SJCRH30 (cell line): ENCODE measurements at places on chromosomes 6 and 20.
A peak's percentile ranks its signal among the peaks of the same experiment; 100 is the strongest.

DNA sequence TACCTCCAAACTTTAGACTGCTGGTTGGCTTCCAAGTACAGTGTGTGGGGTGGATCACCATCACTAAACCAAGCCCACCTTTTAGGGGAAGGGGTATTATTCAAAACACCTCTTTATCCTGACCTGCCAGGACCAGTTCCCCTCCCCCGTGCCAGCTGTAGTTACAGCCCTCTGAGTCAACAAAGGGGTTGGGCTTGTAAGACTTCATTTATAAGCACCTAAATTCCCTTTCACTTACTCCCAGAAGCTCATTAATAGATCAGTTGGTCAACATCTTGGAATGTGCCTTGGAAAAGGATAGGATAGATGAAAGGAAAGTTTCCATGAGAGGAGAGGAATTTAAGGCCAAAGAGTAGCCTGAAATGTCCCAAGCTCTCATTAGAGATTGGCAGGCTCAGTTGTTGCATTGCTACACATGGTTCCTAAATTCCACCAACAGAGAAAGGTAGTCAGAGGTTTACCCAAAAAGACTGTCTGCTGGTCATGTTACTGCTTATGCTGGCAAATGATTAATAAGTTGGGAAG is 59.2 kb downstream of the TNFAIP3 start:
- peaks cover 27% of the 10 kb centered on the region for H3K4me1 ChIP-seq
- H3K27me3 ChIP-seq: no peaks in the 10 kb centered on the region
- H3K36me3 ChIP-seq: no peaks in the 10 kb centered on the region

- H3K27me3 ChIP-seq: no peaks in the 10 kb centered on the region
- no peaks in the 10 kb centered on the region for H3K4me1 ChIP-seq
- H3K4me3 ChIP-seq: no peak overlapping the region
These were observed 128.3 kb downstream of the NKAIN2 start for GRCh38 chr6:123931928-123932327.

- no peak overlapping the region; the same call in 1 of the 2 replicates for H3K4me3 ChIP-seq
- DNase-seq: no peak
- peaks cover 26% of the 10 kb centered on the region for H3K4me1 ChIP-seq
- H3K27ac ChIP-seq: no peak overlapping the region
These were observed 59.2 kb upstream of the SNX9 start for GRCh38 chr6:157763904-157764177.

DNA sequence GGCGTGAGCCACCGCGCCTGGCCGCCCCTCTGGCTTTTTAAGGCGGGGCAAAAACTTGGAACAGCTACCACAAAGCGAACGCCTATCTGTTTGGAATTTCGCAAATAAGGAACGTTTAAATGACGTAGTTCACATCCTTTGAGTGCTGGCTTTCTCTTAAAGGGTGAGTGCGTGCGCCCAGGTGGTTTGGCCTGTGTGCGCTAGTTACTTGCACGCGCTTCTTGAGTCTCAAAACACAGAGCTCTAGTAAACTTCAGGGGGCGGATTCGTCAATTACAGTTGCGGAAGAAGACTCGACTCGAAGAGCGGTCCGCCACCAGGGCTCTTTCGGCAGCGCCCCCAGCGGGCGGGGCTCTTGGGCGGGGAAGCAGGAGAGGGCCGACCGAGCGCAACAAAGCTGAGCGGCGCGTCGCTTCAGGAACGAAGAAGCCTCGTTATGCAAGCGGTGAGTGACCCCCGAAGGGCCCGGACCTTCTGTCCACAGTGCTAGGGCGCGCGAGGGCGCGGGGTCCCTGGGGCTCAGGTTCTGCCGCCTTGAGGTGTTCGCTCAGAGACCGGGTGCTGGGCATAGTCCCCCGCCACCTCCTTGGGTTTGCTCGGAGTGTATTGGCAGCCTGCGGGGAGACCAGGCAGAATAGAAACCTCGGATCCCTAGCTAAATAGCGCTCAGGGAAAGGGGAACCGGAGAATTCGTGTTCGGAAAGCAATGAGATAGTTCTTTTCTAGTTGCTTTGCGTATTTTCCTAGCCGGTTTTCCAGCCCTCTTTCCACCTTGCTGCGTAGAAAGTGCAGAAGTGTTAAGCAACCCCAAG is at the start of gene SYCP2L:
SYCP2L (plus strand) TSS at position 362 of the 812 bp plus-strand sequence; CDS start at position 437, 75 bp downstream.
- H3K36me3 ChIP-seq: no peaks in the 10 kb centered on the region
- peak within 1 kb of the TSS; percentile 74 for H3K4me3 ChIP-seq
- H3K27ac ChIP-seq: peak within 1 kb of the TSS; percentile 56
- H3K4me1 ChIP-seq: no peaks in the 10 kb centered on the region

DNA sequence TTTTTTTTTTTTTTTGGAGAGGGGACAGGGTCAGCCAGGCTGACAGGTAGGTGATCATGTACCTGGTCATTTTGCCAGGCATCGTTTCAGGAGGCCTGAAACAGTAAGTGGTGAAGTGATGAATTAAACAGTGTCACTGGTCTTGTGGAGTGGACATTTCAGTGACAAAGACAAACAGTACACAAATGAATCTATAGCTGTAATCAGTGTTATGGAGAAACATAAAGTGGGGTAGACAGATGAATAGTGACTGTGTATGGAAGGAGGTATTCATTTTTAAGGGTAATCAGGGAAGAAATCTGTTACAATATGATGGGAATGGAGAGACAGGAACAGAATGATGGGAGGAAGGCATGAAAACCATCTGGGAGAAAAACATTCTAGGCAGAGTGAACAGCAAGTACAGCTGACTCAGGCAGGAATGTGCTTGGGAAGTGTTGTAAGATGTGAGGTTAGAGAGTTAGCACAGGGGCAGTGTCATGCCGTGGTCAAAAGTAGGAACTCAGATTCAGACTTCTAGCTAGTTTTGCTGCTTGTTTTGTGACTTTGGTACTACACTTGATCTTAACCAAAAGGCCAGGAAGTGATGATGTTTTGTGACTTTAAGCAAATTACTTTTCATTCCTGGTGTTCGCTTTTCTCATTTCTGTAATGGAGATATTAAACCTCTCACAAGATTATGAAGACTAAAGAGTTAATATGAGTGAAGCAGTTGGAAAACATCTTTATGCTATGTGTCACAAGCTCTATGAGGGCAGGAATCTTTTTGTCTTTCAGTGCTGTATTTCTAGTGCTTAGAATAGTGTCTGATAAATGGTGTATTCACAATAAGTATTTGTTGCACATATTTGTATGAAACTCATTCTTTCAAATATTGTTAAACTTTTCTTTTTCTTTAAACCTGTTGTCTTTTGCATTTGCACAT is 43.4 kb downstream of the QKI start:
- H3K27ac ChIP-seq: no peak overlapping the region
- H3K27me3 ChIP-seq: no peaks in the 10 kb centered on the region
- DNase-seq: peak; percentile 34
- H3K4me3 ChIP-seq: no peak overlapping the region
- peaks cover 6% of the 10 kb centered on the region; the same call in 1 of the 2 replicates for H3K4me1 ChIP-seq

- H3K4me3 ChIP-seq: no peak overlapping the region
- H3K36me3 ChIP-seq: no peaks in the 10 kb centered on the region
- DNase-seq: no peak
- no peaks in the 10 kb centered on the region for H3K4me1 ChIP-seq
These were observed 268.8 kb downstream of the TFAP2C start for GRCh38 chr20:56897958-56898349.

DNA sequence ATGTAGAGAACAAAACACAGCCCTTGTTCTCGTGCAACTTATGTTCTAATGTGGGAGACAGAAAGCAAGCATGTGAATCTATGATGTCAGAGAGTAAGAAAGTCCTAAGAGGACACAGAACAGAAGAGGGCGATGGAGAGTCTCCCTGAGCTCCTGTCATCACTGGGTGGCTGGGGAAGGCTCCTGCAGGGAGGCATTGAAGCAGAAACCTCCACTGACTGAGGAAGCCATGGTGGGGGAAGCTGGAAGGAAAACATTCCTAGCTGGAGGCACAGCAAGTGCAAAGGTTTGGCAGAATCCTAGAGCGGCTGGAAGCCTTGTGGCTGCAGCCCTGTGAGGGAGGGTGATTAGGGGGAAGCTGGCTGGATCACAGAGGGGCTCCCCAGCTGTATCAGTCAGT is 248.0 kb downstream of the CDH26 start:
- H3K4me3 ChIP-seq: no peak overlapping the region
- no peak overlapping the region for H3K27ac ChIP-seq
- peak; percentile 69 for DNase-seq
- no peaks in the 10 kb centered on the region for H3K36me3 ChIP-seq

GRCh38 chr20:23446505-23446904 is 6.2 kb downstream of the CST11 start:
- no peaks in the 10 kb centered on the region for H3K4me1 ChIP-seq
- no peak overlapping the region for H3K27ac ChIP-seq
- H3K27me3 ChIP-seq: peaks cover 24% of the 10 kb centered on the region
- peak; percentile 78 for DNase-seq
- no peaks in the 10 kb centered on the region for H3K36me3 ChIP-seq

GRCh38 chr6:140850438-140850837 is 1282.3 kb upstream of the GJE1 start:
- no peak for DNase-seq
- no peaks in the 10 kb centered on the region; the same call in 1 of the 2 replicates for H3K4me1 ChIP-seq
- H3K27ac ChIP-seq: no peak overlapping the region

- no peak overlapping the region for H3K4me3 ChIP-seq
- no peak overlapping the region for H3K27ac ChIP-seq
- no peaks in the 10 kb centered on the region for H3K27me3 ChIP-seq
- peaks cover 17% of the 10 kb centered on the region for H3K4me1 ChIP-seq
These were observed 35.8 kb downstream of the RIPOR2 start for GRCh38 chr6:24899997-24900325.

- H3K27ac ChIP-seq: peak overlapping the region; percentile 31; the same call in 1 of the 2 replicates
- no peaks in the 10 kb centered on the region for H3K36me3 ChIP-seq
- no peaks in the 10 kb centered on the region for H3K27me3 ChIP-seq
- peak; percentile 7 for DNase-seq
- no peak overlapping the region for H3K4me3 ChIP-seq
These were observed 194.0 kb downstream of the GMPR start for GRCh38 chr6:16432075-16433032.

GRCh38 chr20:63837479-63837878 is 6.4 kb upstream of the ZBTB46 start:
- no peak overlapping the region for H3K27ac ChIP-seq
- H3K27me3 ChIP-seq: no peaks in the 10 kb centered on the region
- no peak for DNase-seq
- no peak overlapping the region for H3K4me3 ChIP-seq
- no peaks in the 10 kb centered on the region for H3K36me3 ChIP-seq
- H3K4me1 ChIP-seq: peaks cover 36% of the 10 kb centered on the region

- DNase-seq: peak; percentile 6
- no peaks in the 10 kb centered on the region for H3K4me1 ChIP-seq
- no peak overlapping the region for H3K4me3 ChIP-seq
- H3K27me3 ChIP-seq: no peaks in the 10 kb centered on the region
- no peaks in the 10 kb centered on the region for H3K36me3 ChIP-seq
These were observed 206.8 kb upstream of the SLC35B3 start for GRCh38 chr6:8642131-8642530.

DNA sequence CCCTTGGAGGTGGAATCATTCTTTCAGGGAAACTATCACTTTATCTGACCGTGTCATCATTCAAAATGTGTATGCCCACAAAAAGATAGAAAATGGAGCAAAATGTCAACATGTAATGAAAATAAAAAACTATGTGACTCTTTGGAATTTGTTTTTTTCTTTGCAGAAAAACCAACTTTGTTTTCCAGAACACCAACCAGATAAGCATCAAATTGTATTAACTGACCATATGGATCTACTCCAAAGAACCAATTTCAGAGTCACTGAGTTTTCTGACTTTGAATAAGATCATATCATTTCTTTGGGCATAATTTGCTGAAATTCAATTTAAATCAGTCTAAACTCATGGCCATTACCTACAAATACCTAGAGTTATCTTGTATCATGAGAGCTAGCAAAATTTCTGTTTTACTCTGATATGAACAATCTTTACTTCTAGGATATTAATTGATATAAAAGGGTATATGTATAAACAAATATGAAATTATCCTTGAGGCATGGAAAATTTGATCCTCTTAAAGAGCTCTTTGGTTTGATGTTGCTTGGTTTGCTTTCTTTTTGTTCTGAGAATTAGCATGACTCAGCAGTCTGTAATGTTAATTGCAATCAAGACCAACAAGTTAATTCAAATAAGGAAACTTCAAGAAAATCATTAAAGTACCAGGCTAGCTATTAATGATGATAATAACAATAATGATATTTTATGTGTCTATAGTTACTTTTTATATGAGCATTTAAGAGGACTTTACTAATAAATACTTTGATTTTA is 444.4 kb upstream of the MARCKS start:
- peaks cover 6% of the 10 kb centered on the region for H3K4me1 ChIP-seq
- no peak overlapping the region for H3K27ac ChIP-seq
- no peak for DNase-seq
- H3K27me3 ChIP-seq: no peaks in the 10 kb centered on the region
- H3K4me3 ChIP-seq: no peak overlapping the region
- no peaks in the 10 kb centered on the region for H3K36me3 ChIP-seq

GRCh38 chr20:50323209-50323608 is 132.6 kb downstream of the CEBPB start:
- H3K27me3 ChIP-seq: peaks cover 8% of the 10 kb centered on the region; the same call in 1 of the 2 replicates
- no peak overlapping the region for H3K4me3 ChIP-seq
- H3K27ac ChIP-seq: no peak overlapping the region
- H3K4me1 ChIP-seq: peaks cover 11% of the 10 kb centered on the region

GRCh38 chr6:119499797-119500196 is 150.2 kb upstream of the MAN1A1 start:
- no peaks in the 10 kb centered on the region for H3K36me3 ChIP-seq
- H3K4me1 ChIP-seq: no peaks in the 10 kb centered on the region
- no peaks in the 10 kb centered on the region for H3K27me3 ChIP-seq
- H3K27ac ChIP-seq: no peak overlapping the region
- DNase-seq: no peak

- H3K4me3 ChIP-seq: no peak overlapping the region
- H3K27me3 ChIP-seq: no peaks in the 10 kb centered on the region
- DNase-seq: no peak
- no peak overlapping the region for H3K27ac ChIP-seq
- no peaks in the 10 kb centered on the region for H3K36me3 ChIP-seq
- H3K4me1 ChIP-seq: no peaks in the 10 kb centered on the region
These were observed 747.1 kb upstream of the ADGRB3 start for GRCh38 chr6:67887747-67888545.
